ENCODE measurements at places on chromosomes 13 and 19.

DNA sequence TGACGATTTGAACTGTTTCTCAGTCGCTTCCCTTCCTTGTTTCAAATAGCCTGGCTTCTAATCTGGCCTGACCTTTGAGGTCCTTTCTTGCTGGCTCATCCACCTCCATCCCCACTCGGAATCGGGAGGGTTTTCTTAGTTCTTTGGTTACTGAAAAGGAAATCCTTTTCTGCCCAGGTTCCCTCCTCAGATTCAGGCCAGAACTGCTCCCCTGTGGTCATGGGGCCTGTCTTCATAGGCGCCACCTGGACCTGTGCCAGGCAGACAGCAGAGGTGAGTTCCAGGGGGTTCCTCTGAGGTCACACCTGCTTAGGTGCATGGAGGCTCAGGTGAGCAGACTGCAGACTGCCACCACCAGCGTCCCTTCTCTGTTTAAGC is 62.4 kb downstream of the AKAP11 start:
- DNase-seq, result no peak

GRCh38 chr13:35818633-35819067 is 312.5 kb downstream of the DCLK1 start:
- DNase-seq, result peak; percentile 64

GRCh38 chr13:108214441-108215271 is 680 bp downstream of the LIG4 start:
- DNase-seq, result no peak

GRCh38 chr13:109844396-109844795 is 58.0 kb upstream of the IRS2 start:
- DNase-seq, result peak; percentile 58

DNA sequence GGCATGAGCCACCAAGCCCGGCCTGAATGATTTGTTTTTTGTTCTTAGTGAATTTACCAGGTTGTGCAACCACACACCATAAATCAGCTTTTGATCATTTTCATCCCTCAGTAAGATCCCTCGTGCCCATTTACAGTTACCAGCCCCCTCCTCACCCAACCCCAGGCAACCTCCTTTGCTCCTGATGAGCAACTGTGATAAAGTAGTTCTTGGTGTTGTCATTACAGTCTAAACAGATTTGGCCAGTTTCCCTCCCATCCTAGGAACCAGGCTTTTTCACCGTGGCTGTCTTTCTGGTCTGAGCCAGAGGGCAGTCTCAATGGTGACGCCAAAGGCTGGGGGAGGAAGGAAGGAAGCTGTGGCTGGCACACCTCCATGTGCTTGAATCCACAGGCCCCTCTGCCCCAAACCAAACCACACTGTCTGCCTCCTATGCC is 61.2 kb upstream of the WDFY2 start:
- peak; percentile 53 for DNase-seq

GRCh38 chr13:99422586-99423220 is 78.6 kb upstream of the TM9SF2 start:
- no peak for DNase-seq

- DNase-seq, result peak; percentile 11
Measured at GRCh38 chr13:46475541-46475991, 77.4 kb upstream of the LRCH1 start.

- no peak for DNase-seq
Measured at GRCh38 chr13:39777021-39777420, 121.6 kb downstream of the COG6 start.

GRCh38 chr13:27516103-27516502 is 65.7 kb upstream of the MTIF3 start:
- DNase-seq, result no peak

DNA sequence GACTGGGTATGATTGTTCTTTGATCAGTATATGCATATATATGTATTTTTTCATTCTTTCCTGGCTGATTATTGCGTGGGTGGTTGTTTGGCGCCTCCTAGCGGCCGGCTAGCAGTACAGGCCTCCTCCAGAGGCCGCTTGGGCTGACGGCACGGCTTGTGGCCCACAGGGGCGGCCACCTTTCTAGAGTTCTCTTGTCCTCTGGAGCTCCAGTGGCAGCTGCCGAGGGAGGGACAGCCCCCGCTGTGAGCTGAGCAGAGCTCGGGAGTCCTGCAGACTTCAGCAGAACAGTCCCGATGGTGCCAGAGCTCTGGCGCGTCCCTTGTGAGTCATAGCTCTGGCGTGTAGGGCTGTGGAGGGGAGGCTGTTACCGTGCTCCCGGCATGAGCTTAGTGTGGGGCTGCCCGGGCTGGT is 22.5 kb upstream of the ZNF429 start:
- no peak for DNase-seq

GRCh38 chr13:62635161-62635560 is 1219.5 kb upstream of the PCDH20 start:
- DNase-seq, result no peak

- no peak for DNase-seq
Measured at GRCh38 chr19:3234800-3235199, 10.3 kb downstream of the CELF5 start.

DNA sequence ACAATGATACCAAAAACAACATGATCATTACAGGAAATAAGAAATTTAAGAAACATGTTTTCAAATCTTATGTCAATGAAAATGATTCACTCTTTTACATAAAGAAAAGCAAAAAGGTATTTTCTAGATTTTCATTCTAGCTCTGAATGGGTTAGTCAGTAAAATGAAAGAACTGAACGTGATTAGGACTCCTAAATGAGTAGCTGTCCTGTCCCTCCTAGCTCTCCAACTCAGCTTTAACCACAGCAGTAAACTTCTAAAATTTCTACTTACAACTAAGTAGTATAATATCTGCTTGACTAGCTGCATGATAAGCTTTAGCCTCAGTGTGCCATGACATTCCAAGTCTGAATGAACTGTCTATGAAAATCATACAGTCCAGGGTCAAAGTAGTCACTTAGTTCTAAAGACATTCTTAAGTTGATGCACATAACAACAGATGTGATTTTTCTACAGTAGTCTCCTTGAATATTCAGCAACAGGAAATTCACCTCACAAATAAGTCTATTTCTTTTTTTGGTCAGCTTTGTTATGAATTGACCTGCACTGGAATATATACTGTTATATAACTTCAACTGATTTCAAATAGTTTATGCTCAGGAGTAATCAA is 136.4 kb downstream of the MYCBP2 start:
- no peak for DNase-seq

DNA sequence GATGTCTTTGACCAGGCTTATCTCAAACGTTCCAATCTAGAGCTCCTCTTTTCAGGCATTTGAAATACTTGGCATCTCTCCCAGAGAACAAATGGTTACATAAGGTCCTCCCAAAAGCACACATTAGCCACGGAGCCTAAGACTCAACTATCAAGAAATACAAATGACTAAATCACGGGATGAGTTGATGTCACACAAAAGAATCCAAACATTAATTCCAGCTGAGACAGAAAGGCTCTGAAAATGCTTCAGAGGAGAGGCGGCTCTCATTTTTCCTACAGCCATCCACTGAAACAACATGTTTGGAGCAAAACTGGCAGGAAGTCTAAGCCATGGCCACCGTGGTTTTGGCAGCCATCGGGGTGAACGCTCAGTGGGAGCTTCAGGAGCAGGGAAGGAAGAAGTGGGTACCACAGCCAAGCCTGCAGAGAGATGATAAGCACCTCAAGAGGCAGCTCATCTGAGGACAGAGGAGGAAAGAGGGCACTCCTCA is 122.5 kb downstream of the STK24 start:
- peak; percentile 95 for DNase-seq

DNA sequence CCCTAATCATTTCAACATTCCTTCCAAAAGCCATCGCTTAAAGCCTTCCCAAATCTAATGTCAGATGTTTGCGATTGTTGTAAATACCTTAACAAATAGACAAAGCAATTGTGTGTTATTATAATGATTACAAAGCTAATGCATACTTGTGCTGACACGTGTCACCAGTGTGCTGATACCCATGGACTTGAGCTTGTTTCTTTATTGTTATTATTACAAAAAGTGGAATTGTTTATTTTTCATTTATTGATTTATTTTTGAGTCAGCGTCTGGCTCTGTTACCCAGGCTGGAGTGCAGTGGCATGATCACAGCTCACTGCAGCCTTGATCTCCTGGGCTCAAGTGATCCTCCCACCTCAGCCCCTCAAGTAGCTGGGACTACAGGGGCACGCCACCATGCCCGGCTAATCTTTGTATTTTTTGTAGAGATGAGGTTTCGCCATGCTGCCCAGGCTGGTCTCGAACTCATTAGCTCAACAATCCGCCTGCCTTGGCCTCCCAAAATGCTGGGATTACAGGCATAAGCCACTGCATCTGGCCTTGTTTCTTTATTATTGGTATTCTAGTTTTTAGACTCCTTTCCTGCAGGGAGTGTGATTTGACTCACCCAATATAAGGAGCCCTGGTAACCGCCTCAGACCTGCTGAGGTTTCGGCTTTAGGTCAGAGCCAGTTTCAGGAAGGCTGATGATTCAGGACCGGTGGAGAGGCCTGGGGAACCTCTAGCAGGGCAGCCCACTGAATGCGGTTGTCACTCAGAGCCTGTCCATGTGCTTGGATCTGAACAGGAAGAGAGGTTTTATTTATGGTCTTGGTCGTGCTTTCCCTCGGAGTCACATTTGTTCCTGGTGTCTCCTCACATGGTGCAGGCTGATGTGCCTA is 2.1 kb upstream of the FBXO17 start:
- peak; percentile 48 for DNase-seq

DNA sequence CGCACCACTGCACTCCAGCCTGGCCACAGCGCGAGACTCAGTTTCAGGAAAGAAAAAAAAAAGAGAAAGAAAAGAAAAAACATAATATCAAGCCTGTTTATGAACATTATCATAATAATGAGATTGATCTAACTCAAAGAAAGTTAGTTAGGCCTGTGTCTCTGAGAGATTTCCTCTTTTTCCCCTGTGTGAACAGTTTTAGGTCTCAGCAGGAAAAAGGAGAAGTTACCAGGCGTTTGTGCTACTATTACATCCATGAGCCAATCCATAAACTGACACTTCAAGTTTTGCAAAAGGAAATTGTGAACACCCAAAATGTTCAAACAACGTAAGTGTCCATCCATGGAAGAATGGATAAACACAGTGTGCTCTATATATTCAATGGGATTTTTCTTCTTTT is 3.8 kb downstream of the TARM1 start:
- DNase-seq, result no peak

DNA sequence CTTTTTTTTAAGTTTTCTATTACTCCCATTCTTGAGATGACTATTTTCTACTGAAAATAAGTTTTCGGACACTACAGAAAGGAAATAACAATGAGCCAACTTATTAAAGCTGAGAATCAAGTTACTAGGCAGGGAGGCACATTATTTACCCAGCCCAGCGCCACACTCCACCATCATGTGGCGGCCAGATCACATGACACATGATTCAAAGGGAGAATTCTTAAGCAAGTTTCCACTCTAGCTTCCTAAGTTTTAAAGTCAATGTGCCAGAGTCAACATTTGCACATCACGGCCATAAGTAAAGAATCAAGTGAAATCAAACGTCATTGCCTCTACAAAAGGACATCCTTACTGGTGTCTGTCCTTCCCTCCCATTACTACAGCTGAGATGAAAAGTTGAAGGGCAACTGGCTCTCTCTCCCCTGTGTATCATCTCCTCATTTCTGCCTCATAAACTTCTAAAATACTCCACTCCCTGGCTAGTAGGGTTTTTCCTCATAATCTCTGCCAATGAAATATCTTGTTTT is 81.7 kb downstream of the KLF12 start:
- DNase-seq, result no peak
